ENCODE measurements at places on chromosomes 12 and 14.
A peak's percentile ranks its signal among the peaks of the same experiment; 100 is the strongest.

- DNase-seq, result no peak
Observed at GRCh38 chr14:75344411-75344810, 65.8 kb downstream of the FOS start.

GRCh38 chr14:103089386-103090335 lies 4.9 kb upstream of the EXOC3L4 start:
- no peak for DNase-seq

GRCh38 chr14:31391473-31391872 lies 28.9 kb downstream of the HEATR5A start:
- no peak for DNase-seq

DNA sequence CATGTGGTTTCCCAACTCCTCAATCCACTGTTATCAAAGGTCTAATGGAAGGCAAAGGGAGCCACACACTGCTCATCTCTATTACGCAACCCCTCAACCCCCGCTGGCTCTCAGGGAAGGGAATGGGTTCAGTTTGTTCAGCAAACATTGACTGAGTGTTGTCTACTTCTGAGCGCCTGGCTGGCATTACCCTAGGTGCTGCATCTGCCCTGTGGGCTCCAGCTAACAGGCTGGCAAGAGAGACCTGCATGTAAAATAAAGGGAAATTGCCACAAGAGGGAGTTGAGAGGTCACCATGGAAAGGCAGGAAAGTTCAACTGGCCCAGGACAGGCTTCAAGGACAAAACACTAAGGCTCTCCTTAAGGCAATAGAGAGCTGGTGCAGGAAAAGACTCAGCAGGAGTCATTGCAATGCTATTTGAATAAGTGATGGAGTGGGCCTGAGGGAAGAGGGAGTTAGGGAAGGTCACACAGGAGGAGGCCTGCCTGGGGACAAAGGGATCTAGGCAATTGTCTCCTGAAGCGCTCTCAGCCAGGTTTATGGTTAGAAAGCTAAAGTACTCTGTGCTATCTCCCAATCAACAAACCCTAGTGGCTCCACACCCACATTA lies 5.5 kb upstream of the ZNF740 start:
- peak; percentile 98 for DNase-seq

DNA sequence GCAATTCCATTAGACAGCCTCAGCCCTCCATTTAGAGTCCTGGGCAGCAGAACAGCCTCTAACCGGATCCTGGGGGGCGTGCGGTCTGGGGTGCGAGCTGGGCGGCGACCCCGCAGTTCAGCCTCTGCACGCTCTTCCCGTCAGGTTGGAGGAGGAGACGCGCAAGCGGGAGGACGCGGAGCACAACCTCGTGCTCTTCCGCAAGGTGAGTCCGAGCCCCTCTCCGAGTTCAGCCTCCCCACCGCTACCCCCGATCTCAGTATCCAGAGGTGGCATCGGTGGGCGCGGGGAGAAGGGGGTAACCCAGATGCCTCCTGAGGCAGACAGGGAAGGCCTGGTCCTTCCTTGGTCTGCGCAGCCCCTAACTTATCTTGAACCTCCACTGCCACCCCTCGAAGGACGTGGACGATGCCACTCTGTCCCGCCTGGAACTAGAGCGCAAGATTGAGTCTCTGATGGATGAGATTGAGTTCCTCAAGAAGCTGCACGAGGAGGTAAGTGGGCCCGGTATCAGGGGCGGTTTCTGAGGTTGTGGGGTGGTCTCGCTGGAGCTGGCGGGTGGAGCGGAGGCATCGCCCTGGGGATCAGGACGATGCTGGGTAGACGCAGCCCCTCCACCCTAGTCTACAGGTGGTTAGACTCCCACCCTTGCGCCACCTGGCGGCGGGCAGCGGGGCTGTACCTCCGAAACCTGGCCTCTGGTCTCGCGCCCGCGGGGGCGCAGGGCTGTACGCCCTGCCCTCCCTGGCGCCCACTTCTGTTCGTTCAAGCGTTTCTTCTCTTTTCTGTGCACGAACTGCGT lies 1.3 kb downstream of the PRPH start:
- peak; percentile 39 for DNase-seq

GRCh38 chr12:14612250-14612649 lies 44.6 kb upstream of the PLBD1 start:
- no peak for DNase-seq
